ENCODE measurements at places on chromosomes 4 and X.

- DNase-seq = no peak
These were observed 3.9 kb downstream of the SHISA3 start for GRCh38 chr4:42401171-42401570.

- DNase-seq = no peak
These were observed 10.1 kb downstream of the C4orf50 start for GRCh38 chr4:6008092-6008551.

DNA sequence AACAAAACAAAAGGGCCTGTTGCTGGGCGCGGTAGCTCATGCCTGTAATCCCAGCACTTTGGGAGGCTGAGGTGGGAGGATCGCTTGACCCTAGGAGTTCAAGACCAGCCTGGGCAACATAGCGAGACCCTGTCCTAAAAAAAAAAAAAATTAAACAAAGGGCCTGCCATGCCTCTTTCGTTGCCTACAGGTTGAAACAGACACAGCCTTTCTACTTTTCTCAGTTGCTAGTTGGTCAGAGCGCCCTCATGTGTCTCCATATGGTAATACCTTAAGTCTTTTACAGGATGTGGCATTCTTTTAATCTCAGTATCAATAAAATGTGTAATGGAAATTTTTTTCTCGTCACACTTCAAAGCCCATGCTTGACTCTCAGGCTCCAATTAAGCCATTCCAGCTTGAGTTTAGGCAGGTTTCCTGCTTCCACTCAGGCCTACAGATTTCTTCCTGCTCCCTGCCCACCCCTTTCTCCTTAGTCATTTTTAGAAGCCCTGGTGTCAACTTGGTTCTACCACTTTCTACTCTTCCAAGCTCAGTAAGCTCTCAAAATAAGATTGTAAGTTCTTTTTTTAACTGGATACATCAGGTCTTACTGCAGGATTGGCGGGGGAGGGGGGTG lies 4.6 kb upstream of the SOWAHD start:
- DNase-seq = no peak

DNA sequence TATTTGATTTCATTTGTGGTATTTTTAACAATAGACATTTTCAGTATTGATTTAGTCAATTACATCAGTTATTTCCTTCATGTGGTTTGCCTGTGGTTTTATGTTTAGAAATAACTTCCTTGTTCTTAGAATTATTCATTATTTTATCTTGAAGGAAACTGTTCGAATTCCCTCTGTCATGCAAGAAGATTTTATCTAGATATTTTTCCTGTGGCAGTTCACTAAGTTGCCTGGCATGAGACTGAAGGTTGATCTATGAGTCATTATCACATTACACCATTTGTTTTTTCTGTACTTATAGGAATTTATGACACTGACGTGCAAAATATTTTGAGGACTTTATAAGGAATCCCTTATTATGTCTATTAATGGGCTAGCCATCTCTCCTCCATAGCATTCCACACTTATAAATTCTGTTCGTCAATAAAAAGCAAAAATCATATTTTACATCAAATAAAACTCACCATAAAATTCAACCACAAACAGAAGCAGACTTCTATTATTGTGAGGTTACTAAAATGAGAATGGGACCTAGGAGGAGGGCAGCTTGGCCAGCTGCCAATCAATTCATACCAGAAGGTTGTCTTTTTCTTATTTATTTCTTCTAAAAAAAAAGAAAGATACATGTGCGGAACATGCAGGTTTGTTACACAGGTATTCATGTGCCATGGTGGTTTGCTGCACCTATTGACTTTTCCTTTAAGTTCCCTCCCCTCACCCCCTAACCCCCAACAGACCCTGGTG lies 179.0 kb downstream of the KCNIP4 start:
- DNase-seq = no peak

GRCh38 chr4:99710020-99710419 lies 52.4 kb upstream of the C4orf54 start:
- DNase-seq = no peak

DNA sequence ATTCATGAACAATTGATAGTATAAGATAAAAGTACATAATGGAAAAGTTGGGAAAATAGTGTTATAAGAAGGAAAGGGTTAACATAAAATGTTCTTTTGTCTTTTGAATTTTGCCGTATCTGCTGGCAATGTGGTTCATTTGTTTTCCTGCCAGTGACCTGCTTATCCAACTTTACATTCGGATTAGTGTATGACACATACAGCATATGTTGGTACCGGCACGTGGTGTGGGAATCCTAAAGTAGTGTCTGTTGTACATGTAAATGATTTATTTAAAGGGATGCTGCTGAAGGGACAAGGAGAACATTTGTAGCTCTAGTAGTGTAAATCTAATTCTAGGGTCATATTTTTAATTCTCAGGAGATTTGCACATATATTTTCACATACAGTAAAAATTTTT lies 11.5 kb downstream of the RAB9A start:
- DNase-seq = no peak

GRCh38 chrX:10072786-10073568 lies 83.8 kb upstream of the CLCN4 start:
- DNase-seq = no peak

DNA sequence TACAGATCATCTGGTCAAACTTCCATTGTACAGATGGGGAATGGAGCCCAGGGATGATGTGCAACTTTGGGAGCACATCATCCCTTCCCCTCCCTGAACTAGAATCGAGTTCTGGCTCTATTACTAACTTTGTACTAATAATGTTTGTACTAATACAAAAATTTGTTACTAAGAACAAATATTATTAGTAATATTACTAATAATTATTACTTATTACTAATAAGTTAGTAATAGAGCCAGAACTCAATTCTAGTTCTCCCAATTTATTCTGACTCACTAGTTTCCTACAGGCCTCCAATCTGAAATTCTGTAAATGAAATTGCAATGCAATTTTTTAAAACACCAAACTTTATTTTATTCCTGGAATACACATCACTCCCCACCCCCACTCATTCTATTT lies 47.9 kb upstream of the CD40LG start:
- DNase-seq = no peak

DNA sequence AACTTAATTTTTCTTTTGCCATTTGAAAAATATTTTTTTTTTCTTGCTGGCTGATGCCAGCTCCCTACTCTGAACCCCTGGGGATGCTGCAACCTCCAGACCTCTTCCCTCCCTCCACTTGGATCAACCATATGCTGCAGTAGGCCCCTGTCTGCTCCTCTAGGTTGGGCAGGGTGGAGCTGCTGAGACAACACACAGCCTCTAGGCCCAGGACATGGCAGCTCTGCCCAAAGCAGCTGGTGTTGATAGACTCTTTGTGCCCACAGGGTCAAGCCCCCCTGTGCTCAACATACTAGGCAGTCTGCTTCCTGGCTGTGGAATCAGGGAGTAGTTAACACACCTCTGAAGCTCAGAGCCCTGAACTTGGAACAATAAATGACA lies 19.9 kb upstream of the CLNK start:
- DNase-seq = no peak

- DNase-seq = no peak
These were observed 15.4 kb upstream of the NFXL1 start for GRCh38 chr4:47929682-47930201.

- DNase-seq = no peak
These were observed 238.1 kb upstream of the PPP1R2C start for GRCh38 chrX:43016021-43016420.

Measured in stimulated activated CD8-positive, alpha-beta memory T cell treated with anti-CD3 and anti-CD28 coated beads, Interleukin-15, amount 100 ng/mL, for 4 hours (primary cell).